Stimulated activated CD4-positive, alpha-beta T cell treated with anti-CD3 and anti-CD28 coated beads, TNF-alpha, amount 100 ng/mL, for 1 hour (primary cell): ENCODE measurements at places on chromosomes 11 and 22.

DNA sequence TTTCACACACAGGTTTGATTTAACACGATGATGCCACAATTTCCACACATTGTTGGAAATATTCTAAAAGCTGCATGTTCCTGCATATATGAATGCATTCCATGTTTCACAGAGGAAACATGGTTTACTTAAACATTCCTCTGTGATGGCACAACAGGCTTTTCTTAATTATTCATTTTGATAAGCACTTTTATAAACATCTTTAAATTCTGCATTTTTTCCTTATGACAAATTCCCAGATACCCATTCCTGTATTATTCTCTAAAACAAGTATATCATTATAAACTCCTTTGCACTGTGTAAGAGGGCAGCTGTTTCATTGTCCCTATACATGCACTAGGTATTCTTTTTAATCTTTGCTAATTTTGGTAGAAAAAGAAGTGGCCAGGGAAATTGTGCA lies 532.3 kb downstream of the SOX6 start:
- DNase-seq, result no peak

DNA sequence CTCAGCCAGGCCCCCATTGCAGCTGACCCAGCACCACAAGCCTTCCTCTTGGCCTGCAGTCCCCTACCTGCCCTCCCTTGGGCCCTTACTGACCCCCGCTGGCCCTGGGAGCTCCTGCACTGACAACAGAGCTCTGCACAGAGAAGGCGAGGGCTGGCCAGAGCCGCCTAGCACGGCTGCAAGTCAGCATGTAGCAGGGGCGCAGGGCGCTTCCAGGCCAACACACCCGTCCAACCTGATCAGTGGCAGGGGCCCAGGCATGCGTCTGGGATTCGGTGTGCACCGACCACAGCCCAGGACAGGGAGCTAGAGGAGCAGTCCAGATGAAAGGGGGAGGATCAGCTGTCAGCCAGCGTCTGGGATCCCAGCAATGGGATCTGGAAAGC lies 7.6 kb downstream of the WNT7B start:
- no peak for DNase-seq

- no peak for DNase-seq
Observed at GRCh38 chr11:65928667-65929066, 9.4 kb downstream of the DRAP1 start.

GRCh38 chr11:61442616-61443015 lies 12.7 kb downstream of the SDHAF2 start:
- no peak for DNase-seq

GRCh38 chr11:107682171-107682570 lies 29.7 kb downstream of the SLN start:
- DNase-seq, result no peak

GRCh38 chr11:40183073-40184064 lies 1276.1 kb downstream of the LRRC4C start:
- no peak for DNase-seq

DNA sequence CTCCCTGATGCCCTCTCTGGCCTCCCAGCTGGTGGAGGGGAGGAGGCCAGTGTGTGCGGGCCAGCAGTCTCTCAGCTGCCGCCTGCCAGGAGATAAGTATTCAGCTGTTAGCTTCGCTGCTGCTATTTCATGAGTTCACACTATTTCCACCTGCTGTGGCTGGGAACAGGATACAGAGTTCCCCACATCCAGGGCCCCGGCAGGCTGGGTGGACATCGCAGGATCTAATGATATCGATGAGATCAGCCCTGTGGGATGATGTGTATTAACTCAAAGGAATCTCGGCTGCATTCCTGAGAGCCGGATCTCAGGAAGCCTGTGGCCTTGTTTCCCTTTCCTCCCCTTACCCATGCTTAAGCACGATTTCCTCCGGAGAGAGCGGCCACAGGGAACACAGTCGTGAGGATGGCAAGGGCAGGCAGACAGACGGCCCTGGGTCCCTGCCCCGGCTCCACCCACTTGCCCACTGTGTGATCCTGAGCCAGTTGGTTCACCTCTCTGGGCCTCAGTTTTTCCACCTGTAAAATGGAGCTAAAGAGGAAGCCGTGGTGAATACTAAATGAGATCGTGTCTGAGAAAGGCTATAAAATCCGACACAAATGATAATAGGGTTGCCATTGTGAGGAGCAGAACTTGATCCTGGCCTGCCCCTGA lies 6.5 kb upstream of the PVALB start:
- DNase-seq, result no peak

GRCh38 chr11:88300888-88301487 lies 36.5 kb downstream of the CTSC start:
- no peak for DNase-seq
